Transverse colon (tissue), 4 donors: ENCODE measurements at places on chromosomes 1 and 21.

GRCh38 chr21:41612674-41613532 lies 104.9 kb upstream of the TMPRSS2 start:
- DNase-seq: peak; percentile 57

- DNase-seq: no peak
Observed at GRCh38 chr1:3841491-3841890, 15.5 kb downstream of the CEP104 start.

GRCh38 chr1:39952359-39953110 lies 2.4 kb upstream of the MFSD2A start:
- DNase-seq: no peak

DNA sequence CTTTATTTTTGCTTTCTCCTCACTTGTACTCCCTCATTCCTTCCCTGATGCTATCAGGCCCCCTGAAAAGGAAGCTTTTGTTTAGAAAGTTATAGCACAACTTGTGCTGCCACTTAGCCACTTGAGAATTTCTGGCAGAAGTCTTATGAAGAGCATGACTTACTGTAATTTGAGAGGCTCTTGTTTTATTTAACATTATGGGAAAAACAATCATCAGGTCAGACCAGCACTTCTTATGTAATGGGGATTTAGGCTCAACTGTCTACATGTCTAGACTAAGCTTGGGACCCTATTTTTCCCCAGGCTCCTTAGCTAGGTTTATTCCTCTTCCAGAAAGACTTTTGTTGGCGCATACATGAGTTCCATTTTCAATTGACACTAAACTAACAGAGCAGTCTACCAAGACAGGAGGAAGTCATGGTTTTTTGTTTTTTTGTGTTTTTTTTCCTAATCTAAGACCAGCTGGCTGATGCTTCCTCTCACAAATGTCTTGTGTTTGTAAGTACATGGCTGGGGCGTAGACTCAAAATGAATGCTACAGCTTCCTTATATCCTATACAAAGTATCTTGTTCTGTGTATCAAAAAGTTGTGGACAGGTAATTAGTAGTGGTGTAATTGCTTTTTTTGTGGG lies 31.5 kb downstream of the TNFSF4 start:
- no peak for DNase-seq

DNA sequence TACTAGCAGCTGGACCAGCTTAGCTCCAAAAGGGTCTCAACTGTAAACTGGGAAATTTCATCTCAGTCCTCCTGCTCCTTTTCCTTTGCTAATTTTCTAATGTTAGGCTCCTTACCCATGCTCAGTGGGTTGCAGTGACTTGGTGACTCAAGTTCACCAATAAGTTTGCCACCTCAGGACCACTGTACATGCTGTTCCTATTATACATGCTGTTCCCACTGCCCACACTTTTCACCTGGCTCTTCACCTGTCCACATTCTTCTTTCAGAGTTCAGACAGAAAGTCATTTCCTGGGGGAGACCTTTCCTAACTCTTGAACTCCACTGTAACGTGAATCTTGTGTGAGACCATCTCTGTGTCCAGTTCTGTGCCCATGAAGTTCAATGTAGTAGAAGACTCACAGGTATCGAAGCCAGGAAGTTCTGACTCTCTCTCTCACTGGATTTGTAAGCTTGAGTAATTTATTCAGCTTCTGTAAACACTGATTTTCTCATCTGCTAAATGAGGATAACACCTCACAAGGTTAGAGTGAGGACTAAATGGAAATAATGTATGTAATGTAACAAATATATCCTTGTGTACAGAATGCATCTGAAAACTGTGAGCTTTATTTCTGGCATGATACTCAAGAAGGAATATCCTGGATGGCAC lies 17.9 kb downstream of the CD2 start:
- DNase-seq: no peak

GRCh38 chr1:201647722-201648065 lies 108.8 kb downstream of the NAV1 start:
- no peak for DNase-seq

GRCh38 chr1:36088265-36088576 lies 471 bp upstream of the ADPRS start:
- no peak for DNase-seq

DNA sequence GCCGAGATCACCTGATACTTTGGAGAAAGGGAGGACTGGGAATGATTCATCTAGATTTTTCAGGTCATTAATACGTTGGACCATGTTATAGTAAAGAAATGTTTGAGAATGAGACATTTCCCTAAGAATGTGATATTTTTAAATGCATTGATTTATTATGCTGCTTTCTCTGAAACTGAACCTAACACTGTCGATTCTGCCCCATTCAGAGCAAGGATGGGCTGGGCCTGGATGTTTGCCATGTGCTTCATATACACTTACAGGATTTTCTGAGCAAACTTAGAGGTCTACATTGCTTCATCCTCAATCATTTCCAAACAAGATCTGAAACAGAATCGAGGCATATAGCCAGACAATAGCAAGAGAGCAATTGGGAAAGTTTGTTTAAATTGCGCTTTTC lies 183.3 kb downstream of the CRB1 start:
- DNase-seq: no peak

- no peak for DNase-seq
Observed at GRCh38 chr1:30753660-30754123, 3.9 kb downstream of the LAPTM5 start.

- no peak for DNase-seq
Observed at GRCh38 chr1:66954208-66954607, 29.4 kb downstream of the MIER1 start.

- DNase-seq: no peak
Observed at GRCh38 chr1:182977480-182977879, 24.5 kb upstream of the SHCBP1L start.

GRCh38 chr1:164971391-164971790 lies 385.1 kb downstream of the LMX1A start:
- DNase-seq: no peak

DNA sequence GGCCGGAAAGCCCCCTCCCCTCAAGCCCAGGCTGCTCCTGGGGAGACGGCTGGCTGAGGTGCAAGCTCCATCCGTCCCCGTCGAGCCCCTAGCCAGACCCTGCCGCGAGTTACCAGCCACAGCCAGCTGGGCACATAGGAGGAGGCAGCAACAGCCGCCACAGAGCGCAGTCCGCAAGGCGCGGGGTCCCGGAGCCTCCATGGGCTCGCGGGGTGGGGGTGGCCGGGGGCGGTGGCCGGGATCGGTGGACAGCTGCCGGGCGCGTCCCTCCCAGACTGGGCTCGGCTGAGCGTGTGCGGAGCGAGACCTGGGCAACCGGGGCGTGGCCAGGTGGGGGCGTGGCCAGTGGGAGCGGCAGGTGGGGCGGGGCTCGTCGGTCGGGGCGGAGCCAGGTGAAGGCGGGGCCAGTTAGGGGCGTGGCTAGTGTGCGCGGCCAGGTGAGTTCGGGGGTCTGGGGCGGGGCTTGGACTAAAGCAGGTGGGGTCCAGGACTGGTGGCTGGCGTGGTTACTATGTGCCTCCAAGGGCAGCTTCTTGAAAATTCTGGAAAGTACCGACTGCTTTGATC lies at the start of gene CD164L2:
TSS of gene CD164L2 (minus strand) at position 295 of the 567 bp plus-strand sequence. CDS start at position 201, 94 bp downstream.
- peak; percentile 85 for DNase-seq

DNA sequence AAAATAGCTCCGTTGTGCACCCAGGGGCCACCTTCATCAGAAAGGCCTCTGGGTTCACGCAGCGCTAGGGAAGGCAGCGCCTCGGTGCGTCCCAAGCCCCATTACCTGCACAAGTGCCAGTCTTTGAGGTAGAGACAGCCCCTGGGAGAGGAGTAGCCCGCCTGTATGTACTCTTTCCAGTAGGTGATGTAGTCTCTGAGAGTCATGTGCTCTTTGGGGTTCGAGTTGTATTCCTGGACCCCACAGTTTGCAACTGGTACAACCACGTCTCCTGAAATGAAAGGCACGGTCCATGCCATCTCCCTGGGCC lies 601 bp downstream of the JMJD4 start:
- no peak for DNase-seq

DNA sequence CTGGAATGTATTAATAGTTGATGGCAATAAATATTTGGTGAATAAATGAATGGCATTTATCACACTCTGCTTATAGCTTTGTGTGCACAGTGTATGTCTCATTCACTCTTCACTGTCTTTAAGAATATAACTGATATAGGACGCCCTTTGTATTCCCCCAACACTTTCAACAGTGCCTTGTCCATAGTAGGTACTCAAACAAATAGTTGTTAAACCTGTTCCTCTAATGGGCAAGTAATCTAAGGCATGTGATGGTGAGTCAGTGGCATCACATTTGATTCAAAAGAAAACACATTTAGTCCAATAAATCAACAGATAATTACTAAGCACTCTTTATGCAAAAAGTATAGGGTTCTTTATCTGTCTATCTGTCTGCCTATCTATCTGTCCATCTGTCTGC lies 11.2 kb upstream of the RXRG start:
- no peak for DNase-seq

DNA sequence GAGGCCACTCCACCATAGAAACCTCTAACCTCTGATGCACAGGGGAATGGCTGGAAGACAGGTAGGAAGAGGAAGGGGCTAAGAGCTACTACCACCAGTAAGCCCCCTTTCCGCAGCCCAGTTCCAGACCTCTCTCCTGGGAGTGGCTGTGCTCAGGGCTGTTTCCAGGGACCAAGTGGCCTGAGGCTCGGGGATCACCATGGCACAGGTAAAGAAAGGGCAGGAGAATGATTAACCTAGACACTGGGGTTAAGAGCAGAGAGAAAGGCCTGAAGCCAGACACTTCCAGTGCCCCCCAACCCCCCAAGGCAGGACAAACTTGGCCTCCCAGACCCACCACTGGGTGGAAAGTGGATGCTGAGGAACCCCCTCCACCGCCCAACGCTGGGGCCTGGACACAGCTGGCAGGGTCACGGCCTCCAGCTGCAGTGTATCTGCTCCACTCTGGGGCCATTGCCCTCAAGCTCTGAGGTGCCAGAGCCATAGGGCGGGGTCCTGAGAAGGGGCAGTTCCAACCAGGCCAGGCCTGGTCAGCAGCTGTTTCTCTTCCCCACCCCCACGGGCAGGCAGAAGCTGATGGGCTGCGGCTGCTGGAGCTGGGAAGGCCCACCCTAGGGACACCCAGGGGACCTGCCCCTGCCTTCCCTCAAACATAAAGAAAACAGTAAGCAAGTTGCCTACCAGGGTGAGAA lies 2.6 kb downstream of the TAGLN2 start:
- peak; percentile 66 for DNase-seq

DNA sequence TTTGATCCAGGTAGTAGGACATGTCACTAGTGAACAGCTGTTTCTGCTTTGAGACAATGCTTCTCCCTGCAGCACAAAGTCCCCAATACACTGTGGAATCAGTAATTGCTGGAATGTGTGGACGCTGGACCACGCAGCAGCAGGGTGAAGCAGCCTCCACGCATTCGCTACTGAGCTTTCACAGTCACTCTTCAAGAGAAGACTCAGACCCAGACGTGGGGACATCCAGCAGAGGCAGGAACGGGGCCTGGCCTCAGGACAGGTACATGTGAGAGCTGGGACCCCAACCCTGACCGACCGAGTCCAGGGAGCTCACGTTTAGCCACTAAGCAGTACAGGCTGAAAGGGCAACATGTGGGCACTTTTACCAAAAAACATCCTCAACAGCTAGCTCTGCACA lies 34.1 kb upstream of the PRDM15 start:
- no peak for DNase-seq

DNA sequence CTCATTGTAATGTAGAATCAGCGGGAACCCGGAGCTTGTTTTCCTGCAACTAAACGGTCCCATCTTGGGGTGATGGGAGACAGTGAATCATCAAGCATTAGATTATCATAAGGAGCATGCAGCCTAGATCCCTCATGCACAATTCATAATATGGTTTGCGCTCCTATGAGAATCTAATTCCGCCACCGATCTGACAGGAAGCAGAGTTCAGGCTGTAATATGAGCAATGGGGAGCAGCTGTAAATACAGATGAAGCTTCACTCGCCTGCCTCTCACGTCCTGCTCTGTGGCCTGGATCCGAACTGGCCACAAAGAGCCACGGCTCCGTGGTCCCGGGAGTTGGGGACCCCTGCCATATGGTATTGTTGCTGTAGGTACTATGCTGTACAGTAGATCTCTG lies 1.6 kb downstream of the IFI44 start:
- no peak for DNase-seq

DNA sequence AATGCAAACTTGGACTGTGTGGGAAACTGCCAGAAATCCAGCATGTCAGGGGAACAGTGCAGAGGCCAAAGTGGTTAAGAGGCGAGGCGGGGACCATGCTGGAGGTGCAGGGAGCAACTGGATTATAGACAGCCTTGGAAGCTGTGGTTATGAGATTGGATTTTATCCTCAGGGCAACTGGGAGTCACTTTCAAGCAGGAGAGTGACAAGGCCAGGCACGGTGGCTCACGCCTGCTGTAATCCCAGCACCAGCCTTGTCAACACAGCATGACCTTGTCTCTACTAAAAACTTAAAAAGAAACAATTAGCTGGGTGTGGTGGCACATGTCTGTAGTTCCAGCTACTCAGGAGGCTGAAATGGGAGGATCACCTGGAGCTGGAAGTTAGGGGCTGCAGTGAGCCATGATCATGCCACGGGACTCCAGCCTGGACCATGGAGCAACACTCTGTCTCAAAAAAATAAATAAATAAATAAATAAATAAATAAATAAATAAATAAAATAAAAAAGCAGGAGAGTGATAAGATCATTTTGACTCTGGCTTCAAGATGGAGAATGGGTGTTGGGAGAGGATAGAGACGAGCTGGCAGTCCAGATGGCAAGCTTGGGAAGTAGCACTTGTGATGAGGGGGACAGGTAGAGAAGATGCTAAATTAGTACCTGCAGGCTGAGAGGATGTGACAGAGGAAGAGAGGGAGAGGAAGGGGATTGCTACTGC lies 3.5 kb downstream of the HAPLN2 start:
- DNase-seq: no peak

GRCh38 chr1:87869567-87869966 lies 540.9 kb downstream of the LMO4 start:
- DNase-seq: no peak

DNA sequence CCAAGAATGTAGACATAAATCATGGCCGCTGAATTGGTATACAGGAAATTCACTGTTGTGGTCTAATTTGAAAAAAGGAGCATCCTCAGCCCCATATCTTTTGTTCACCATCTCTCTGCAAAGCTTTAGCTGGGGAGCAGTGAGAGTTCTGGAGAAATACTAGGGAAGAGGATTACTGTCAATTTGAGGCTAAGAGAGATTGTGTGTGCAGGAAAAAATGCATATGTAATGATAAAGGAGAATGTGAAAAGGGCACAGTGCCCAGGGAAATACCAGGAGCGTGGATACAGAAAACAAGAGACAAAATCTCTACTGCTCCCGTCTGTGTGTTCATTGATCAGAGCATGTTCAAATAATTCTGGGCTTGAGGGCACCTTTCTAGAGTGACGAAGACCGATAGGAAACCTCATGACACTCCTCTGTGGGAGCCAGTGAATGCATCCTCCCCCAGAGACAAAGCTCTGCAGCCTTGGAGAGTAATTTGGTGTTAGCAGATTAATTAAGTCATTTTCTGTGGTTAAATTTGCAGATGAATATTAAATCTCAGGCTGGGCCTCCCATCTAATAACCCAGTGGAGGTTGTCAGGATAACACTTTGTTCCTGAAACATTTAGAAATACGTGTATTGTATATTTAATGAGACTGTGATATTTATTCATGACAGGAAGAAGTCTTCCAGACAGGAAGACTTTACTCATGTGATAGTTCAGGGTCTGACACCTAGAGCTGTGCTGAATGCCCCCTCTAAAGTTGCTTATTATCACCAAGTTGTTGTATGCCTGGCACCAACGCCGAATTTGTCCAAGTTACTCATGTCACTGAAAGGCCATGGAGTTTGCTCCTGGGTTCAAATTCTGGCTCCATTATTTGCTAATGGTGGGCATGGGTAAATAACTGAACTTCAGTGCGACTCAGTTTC lies 287.3 kb upstream of the SGIP1 start:
- no peak for DNase-seq

GRCh38 chr1:100746542-100746932 lies 27.0 kb downstream of the VCAM1 start:
- DNase-seq: no peak
